Mesothelial cell of epicardium (in vitro differentiated cells): ENCODE measurements at places on chromosomes 1 and 21. TPM values are rescaled to one million over a fixed set of nuclear protein-coding genes. Genes with fewer than 3 reads are reported as not detected.

The DISC1 gene
- 9.1 to 11.4 TPM (median 9.1 TPM) in 3 replicates for total RNA-seq

The SLAMF9 gene
- total RNA-seq, result not detected in 3 replicates

The PGLYRP4 gene
- 0.11 TPM in 1 of 3 replicates, not detected in the others for total RNA-seq

The OR2T27 gene
- total RNA-seq, result not detected in 3 replicates

The PTGFRN gene
- total RNA-seq, result 100 to 108 TPM (median 106 TPM) in 3 replicates

The CLCA1 gene
- not detected in 3 replicates for total RNA-seq

The PAQR6 gene
- 30.1 to 32.0 TPM (median 30.7 TPM) in 3 replicates for total RNA-seq

The C1orf141 gene
- total RNA-seq, result 0.22 to 0.23 TPM in 2 of 3 replicates, not detected in the other

The PRAMEF8 gene
- total RNA-seq, result not detected in 3 replicates

The TARBP1 gene
- total RNA-seq, result 66.0 to 69.8 TPM (median 66.1 TPM) in 3 replicates

The RIPPLY3 gene
- total RNA-seq, result 0.22 to 0.54 TPM (median 0.38 TPM) in 3 replicates

The GNAT2 gene
- total RNA-seq, result 0.36 TPM in 1 of 3 replicates, not detected in the others

The RCSD1 gene
- 0.76 to 1.2 TPM (median 0.97 TPM) in 3 replicates for total RNA-seq

The NBPF12 gene
- total RNA-seq, result 18.3 to 20.5 TPM (median 19.7 TPM) in 3 replicates

The AMIGO1 gene
- 5.0 to 5.4 TPM (median 5.1 TPM) in 3 replicates for total RNA-seq

The SPRR2E gene
- 1.2 to 1.9 TPM (median 1.9 TPM) in 3 replicates for total RNA-seq

The S100A16 gene
- total RNA-seq, result 22.1 to 24.8 TPM (median 22.4 TPM) in 3 replicates

The PER3 gene
- total RNA-seq, result 11.1 to 11.5 TPM (median 11.1 TPM) in 3 replicates

The CELA2A gene
- not detected in 3 replicates for total RNA-seq

The GPATCH4 gene
- 22.7 to 24.0 TPM (median 23.6 TPM) in 3 replicates for total RNA-seq

The NTRK1 gene
- 1.2 to 1.3 TPM (median 1.3 TPM) in 3 replicates for total RNA-seq

The DRAXIN gene
- 1.1 to 1.4 TPM (median 1.4 TPM) in 3 replicates for total RNA-seq

The TMCO2 gene
- total RNA-seq, result not detected in 3 replicates

The AK2 gene
- total RNA-seq, result 136 to 142 TPM (median 139 TPM) in 3 replicates

The CHI3L1 gene
- 0.13 to 0.32 TPM (median 0.22 TPM) in 3 replicates for total RNA-seq

The ANKRD45 gene
- total RNA-seq, result 0.38 to 0.60 TPM (median 0.49 TPM) in 3 replicates

The CHRM3 gene
- total RNA-seq, result 5.4 to 6.9 TPM (median 6.4 TPM) in 3 replicates

The NR1I3 gene
- total RNA-seq, result not detected in 3 replicates

The SNX7 gene
- 16.1 to 20.2 TPM (median 18.8 TPM) in 3 replicates for total RNA-seq

The NCAM2 gene
- 31.3 to 34.0 TPM (median 33.8 TPM) in 3 replicates for total RNA-seq

The TCEA3 gene
- total RNA-seq, result 8.0 to 10.0 TPM (median 9.9 TPM) in 3 replicates

The MCOLN3 gene
- 6.5 to 7.6 TPM (median 7.1 TPM) in 3 replicates for total RNA-seq
